ENCODE measurements at places on chromosomes 12 and 14. TPM values are rescaled to one million over a fixed set of nuclear protein-coding genes. Genes with fewer than 3 reads are reported as not detected.
A peak's percentile ranks its signal among the peaks of the same experiment; 100 is the strongest.

BRF1 gene
- total RNA-seq = 23.4 TPM

PRPH gene
- not detected for total RNA-seq

E2F7 gene
- 9.9 TPM for total RNA-seq

LYZ gene
- total RNA-seq = not detected

PRB2 gene
- not detected for total RNA-seq

TAS2R46 gene
- total RNA-seq = 0.31 TPM

CLEC7A gene
- total RNA-seq = not detected

KRT79 gene
- total RNA-seq = not detected

KDM2B gene
- total RNA-seq = 22.7 TPM

KLRC1 gene
- total RNA-seq = not detected

MYH6 gene
- not detected for total RNA-seq

REC8 gene
- 22.3 TPM for total RNA-seq

BMAL2 gene
- total RNA-seq = 9.2 TPM

DPY19L2 gene
- 1.1 TPM for total RNA-seq

MUCL1 gene
- not detected for total RNA-seq

MGP gene
- total RNA-seq = not detected

GRCh38 chr12:53532021-53532420, 24.7 kb upstream of the NPFF start:
- DNase-seq = no peak

DNA sequence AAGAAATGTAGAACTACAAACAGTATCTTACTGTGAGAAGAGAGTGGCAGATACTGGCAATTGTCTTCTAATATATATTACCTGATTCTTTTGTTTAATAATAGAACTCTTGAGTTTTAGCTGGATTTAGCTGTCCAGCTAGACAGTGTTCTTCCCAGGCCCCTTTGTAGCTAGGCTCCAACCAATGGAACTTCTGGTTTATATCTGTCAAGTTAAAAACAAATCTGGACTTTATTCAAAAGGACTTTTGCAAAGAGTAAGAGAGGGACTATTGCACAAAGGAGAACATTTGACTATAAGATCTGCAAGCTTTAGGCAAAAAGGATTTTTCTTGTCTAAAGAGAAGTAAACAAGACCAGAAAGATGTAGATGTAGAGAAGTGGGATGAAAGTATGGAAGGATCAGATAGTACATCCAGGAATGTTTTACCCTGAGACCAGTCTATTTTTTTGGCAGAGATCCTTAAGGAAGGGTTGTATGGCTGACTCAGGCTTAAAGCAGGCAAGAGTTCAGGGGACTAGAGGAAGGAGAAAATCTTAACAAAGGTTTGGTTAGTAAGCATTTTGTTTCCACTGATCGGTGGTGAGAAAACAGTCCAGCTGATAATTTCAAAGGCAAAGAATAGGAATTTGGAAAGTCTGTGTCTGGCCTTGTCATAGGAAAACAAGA, 111.1 kb upstream of the PLEKHA5 start:
- DNase-seq = no peak

DNA sequence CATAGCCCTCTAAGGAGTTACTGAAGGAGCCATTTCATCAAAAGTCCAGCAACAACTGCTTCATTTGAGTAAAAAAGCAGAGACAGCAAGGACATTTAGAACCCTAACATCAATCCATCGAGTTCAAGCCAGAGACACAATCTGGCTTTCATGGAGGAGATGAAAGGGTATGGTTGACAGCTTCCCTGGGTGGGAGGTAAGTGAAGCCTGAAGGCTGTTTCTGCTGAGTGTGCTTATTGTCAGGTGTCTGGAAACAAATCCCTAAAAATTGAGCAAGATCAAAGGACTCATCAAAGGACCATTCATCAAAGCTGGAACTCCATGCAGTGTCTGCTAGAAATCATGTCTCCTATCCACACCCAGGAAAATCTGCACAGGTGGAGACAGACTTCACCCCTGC, 104.4 kb upstream of the CCDC196 start:
- DNase-seq = no peak

DNA sequence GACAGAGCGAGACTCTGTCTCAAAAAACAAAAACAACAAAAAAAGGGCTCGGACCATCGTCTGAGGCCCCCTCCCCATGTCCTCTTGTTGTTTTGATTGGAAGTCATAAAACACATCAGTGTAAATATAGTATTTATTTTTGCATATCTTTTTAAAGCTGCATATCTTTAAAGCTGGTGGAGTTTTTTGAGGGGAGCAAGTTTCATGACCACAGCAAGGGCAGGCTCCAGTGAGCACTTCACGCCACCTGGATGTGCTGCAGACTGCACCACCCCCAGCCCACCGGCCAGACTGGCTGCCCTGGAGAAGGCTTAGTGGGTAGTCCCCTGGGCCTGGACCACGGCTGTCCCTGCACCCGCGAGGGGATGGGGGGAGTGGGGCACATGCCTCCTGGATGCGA, 11.9 kb upstream of the BCL7A start:
- DNase-seq = no peak

DNA sequence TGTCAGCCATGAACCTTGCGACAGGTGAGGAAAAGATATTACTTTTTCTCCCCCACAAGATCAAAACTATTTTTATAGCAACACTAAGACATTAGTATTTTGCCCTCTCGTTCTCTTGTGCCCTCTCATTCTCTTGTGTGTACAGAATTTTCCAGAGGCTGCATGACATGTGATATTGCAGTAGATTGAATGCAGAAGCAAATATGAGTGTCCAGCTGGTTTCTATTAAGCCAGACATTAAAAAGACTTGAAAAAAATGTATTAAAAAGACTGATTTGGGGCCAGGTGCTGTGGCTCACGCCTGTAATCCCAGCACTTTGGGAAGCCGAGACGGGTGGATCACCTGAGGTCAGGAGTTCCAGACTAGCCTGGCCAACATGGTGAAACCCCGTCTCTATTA, 63.7 kb upstream of the ZFP36L1 start:
- DNase-seq = no peak

- DNase-seq = no peak
Observed at GRCh38 chr12:11801643-11802042, 152.2 kb downstream of the ETV6 start.

GRCh38 chr12:70032076-70032475, 207.0 kb downstream of the MYRFL start:
- no peak for DNase-seq

DNA sequence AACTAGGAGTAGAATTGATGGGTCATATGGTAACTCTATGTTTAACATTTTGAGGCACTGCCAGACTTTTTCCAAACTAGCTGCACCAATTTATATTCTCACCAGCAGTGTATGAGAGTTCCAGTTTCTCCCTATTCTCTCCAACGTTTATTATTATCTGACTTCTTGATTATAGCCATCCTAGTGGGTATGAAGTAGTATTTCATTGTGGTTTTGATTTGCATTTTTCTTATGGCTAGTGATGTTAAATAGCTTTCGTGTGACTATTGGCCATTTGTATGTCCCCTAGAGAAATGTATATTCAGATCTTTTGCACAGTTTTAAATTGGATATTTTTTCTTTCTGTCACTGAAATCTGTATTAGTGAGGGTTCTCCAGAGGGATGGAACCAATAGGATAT, 37.8 kb downstream of the HELB start:
- DNase-seq = no peak

- no peak for DNase-seq
Observed at GRCh38 chr14:72545411-72546311, 348.2 kb downstream of the DPF3 start.

- DNase-seq = no peak
Observed at GRCh38 chr12:92938638-92939037, 9.5 kb upstream of the EEA1 start.

DNA sequence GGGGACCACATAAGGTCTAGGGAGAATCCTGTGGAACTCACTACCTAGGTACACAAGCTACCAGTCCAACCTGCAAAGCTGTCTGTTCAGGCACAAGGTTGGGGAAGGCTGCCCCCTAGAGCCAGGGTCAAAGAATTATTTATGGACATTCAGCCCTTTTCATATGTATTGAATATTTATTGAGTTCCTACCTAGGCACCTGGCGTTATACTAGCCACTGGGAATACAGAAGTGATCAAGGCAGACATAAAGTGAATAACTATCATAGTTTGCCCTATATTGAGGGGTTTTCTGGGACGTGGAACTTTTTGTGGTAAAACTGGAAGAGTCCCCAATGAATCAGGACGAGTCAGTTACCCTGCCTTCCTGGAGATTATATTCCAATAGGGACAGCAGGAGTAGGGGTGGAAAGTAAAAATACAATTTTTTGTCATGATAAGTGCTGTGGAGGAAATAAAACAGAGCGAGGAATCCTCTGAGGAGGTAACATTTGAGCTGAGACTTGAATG, 5.8 kb upstream of the SLC48A1 start:
- DNase-seq = peak; percentile 89

GRCh38 chr14:51726166-51726899, 74.6 kb downstream of the FRMD6 start:
- no peak for DNase-seq

DNA sequence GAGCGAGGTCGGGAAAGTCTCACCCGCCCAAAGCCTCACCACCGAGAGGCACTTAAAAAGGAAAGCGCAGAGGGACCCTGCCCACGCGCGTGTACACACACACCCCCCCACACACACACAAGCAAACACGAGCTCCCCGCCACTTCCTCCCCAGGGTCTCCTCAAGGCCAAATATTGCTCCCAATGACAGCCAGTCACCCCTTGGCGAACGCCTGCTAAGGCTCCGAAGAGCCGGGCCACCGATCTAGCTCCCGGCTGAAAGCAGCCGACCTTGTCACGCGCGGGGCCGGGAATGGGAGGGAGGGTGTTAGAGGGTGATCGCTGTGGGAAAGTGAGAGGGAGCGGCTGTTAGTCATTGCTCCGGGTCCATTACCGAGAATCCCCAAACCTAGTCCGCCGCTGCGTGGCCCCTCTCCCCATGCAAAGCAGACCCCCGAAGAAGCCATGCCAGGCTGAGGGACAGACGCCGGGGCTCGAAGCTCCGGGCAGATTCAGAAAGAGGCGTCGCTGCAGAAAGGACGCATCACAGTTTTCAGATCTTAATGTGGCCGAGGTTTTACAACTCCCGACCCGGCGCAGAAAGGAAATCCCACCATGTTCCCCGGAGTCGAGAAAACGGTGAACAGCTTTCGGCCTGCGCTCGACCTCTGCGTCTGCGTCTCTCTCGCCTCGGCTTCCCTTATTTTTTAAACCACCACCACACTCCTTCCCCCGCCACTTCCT, 2.6 kb downstream of the BMP4 start:
- no peak for DNase-seq

GRCh38 chr12:108757856-108758255, 26.5 kb upstream of the CORO1C start:
- no peak for DNase-seq

DNA sequence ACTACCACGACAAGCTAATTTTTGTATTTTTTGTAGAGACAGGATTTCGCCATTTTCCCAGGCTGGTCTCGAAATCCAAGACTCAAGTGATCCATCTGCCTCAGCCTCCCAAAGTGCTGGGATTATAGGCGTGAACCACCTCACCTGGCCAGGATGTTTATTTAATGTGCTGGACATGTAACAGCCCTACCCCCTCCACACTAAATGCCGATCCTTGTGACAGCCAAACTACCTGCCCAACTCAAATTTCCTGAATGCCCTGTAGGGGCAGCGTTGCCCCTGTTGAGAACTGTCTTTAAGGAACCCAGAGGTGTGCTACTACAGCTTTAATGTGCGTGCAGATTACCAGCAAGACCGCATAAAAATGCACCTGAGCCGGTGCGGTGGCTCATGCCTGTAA, 48.1 kb downstream of the KCNK13 start:
- DNase-seq = no peak

DNA sequence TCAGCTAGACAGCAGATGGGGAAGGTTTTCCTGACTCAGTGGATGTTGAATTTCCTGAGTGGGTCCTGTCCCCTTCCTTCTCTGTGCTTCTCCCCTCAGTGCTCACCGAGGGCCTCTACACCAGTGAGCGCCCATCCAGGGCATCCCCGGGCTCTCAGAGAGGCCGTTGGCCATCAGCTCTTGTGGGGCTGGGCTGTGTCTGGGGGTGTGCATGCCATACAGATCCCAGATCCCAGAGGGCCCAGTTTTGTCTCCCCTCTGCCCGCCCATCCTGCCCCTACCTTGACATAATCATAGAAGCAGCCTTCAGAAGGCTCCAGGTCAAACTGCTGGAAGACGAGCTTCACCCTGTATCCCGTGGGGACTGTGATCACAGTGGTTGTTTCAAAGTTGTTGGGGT, 1.1 kb downstream of the C1R start:
- DNase-seq = no peak

DNA sequence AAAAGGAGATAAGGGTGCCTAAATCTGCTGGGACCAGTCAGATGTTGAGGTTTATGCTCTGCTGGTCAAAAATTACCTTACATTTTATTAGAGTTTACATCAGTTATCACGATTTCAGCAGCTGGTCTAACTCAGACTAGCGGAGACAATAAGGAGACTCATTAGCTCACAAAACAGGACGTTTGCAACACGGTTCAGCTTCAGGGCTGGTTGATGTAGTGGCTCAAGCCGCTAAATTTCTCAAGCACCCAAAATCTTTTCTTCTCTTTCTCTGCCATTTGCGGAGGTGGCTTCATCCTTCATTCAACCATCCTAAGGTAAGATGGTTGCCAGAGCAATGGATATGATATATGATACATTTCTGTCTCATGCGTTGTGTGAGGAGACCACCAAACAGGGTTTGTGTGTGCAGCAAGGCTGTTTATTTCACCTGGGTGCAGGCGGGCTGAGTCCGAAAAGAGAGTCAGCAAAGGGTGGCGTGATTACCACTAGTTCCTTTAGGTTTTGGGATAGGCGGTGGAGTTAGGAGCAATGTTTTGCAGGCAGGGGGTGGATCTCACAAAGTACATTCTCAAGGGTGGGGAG, 30.3 kb upstream of the CLIP1 start:
- DNase-seq = peak; percentile 13

GRCh38 chr14:88842414-88842813, 18.0 kb downstream of the TTC8 start:
- no peak for DNase-seq

DNA sequence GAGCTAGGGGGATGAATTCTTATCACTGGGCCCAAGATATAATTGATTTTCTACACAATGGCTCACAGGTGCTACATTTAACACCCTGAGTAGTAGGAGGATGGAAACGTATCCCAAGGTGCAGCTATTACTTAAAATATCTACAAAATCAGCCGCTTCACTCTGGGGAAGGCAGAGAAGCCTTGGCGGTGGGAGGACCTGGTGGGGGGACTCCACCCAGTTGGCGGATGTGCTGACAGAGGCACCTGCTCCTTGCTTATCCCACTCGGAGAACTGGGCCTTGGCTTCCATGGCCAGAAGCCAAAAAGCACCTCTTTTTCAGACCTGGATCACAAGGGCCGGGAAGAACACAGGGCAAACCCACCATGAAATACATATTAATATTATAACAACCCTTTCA, 106.3 kb downstream of the OTX2 start:
- no peak for DNase-seq

- DNase-seq = no peak
Observed at GRCh38 chr14:75764020-75764419, 103.0 kb downstream of the TTLL5 start.

DNA sequence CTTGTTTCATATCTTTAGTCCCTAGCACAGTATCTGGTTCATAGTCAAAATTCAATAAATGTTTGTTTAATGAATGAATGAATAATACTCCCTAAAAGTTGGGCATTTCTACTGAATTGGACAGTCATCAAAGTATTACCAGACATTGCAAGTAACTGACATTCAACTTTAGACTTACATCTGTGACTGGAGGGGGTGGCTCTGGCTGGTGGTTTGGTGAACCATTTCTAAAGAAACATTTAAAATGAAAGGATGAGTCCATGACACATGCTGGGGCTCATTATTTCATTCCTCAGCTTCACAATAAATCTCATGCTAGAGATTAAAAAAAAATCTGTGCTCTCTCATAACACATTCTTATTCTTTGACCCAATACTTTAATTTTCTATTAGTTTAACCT, 20.6 kb upstream of the CSRNP2 start:
- no peak for DNase-seq

Measured in activated naive CD4-positive, alpha-beta T cell treated with anti-CD3 and anti-CD28 coated beads for 36 hours (primary cell).